ENCODE measurements at places on chromosomes 2 and 18.

DNA sequence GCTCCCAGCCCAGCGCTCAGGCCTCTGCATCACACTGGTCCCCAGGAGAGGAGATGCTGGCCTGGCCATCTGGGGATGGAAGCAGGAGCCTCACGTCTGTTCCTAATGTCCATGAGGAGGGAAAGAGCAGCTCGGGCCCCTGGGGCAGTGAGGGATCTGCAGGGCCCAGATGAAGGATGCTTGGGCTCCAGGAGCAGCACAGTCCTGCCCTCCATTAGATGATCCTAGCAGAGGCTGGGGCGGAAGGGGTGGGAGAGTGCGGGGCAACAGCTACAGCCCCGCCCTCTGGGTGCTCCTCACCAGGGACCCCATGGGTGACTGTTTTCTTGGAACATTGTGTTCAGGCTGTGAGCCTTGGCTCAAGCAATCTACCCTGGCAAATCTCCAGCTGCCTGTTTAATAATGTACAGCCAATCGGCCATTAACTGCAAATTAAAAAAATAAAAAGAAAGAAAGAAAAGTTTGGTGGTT is 49.7 kb downstream of the TNS1 start:
- DNase-seq: no peak

GRCh38 chr2:108428286-108429009 is 20.6 kb upstream of the GCC2 start:
- DNase-seq: no peak

DNA sequence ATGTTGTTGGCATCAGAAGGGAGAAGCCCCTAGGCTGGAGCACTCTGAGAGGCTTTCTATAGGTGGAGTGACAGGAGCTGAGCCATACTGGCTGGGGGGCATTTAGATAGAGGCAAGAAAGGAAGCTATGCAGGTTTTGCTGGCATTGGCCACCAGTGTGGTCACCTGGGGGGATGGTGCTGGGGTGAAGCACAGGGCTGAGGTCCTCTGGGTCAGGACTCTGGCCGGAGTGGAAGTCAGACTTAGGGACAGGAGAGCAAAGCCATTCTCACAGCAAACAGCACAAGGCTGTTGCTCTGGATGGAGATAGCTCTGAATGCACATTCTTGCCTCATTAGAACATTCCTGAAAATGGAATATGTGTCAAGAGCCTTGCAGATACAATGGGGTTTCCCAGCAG is 47.4 kb downstream of the NTSR2 start:
- no peak for DNase-seq

- no peak for DNase-seq
Observed at GRCh38 chr18:2883076-2883735, 36.4 kb downstream of the EMILIN2 start.

DNA sequence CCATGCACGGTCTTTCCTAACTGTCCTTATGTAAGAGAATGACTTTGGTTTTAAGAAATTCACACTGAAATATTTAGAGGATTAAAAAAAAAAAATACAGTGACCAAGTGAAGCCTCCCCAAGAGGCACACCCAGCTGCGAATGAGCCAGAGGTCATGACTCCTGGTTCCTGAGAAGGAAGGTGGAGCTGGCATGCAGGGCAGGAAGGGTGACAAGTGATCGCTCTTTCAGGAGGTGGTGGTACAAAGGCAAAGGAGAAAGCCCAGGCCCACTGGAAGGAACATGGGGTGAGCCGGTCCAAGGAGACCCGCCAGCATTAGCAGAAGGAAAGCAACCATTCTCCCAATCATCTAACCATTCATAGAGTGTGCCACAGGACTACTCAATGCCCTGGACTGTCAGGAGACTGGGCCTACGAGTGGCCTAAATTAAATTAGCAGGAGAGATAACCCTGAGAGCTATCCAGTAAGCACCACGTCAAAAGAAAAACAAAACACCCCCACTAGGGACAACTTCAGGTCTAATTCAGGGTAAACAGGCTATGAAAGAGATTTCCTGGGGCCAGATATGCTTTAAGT is 7.8 kb downstream of the INO80C start:
- DNase-seq: no peak

DNA sequence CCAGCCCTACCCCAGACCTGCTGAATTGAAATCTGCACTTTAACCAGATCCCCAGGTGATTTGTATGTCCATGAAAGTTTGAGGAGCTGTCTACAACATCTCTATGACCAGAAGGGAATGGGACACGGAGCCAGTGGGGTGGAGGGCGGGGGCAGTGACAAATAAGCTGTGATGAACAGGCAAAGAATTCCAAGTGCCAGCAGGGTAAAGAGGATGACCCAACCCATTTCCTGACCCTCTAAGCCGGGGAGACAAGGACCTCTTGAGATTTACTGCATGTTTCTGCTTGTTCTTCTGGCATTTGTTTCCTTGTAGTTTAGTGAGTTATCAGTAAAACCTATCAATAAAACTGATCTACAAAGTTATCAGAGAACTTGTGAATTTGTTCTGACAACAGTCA is 8.7 kb downstream of the TET3 start:
- DNase-seq: no peak

GRCh38 chr2:180161415-180161814 is 154.3 kb upstream of the CWC22 start:
- no peak for DNase-seq

- DNase-seq: no peak
Observed at GRCh38 chr2:1968988-1969700, 224.8 kb upstream of the PXDN start.

DNA sequence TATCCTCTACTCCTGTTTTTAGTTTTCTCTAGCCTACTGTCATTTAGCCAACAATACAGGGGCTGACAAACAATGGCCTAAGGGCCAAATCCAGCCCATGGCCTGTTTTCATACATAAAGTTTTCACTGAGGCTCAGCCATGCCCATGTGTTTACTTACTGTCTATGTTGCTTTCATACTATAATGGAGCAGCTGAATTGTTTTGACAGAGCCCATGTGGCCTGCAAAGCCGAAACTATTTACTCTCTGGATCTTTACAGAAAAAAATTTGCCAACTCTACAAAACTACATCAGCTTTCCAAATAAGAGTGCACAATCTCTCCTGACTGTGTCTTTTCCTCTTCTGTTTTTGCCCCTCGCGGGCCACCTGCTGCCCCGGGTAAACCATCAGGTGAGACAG is 24.0 kb downstream of the LGALSL start:
- DNase-seq: no peak

DNA sequence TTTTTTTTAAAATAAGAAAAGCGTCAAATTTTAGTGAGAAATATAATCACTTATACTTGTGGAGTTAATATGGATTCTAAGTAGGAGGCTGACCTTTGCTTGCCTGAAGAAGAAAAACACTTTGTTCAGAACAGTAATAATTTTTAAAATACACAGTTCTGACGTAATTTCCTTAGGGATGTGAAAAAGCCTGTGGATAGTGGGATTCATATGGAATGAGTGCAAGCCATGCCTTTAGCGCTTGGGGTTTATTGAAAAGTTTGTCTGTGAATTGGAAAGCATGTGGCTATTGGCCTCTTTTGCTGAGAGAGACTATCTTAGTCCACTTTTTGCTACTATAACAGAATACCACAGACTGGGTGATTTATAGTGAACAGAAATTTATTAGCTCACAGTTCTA is 151.3 kb downstream of the CCDC85A start:
- no peak for DNase-seq

DNA sequence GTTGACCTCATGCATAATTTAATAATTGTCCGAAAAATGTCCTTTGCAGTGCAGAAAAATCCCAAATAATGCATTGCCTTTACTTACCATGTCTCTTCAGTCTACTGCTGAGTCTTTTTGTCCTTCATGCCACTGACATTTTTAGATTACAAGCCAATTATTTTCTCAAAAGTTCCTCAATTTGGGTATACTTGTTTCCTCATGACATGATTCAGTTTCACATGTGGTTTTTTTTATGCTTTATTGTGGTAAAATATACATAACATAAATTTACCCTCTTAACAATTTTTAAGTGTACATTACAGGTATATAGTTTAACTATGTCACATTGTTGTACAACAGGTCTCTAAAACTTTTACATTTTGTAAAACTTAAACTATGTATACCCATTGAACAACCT is 81.0 kb downstream of the EPC2 start:
- DNase-seq: no peak

DNA sequence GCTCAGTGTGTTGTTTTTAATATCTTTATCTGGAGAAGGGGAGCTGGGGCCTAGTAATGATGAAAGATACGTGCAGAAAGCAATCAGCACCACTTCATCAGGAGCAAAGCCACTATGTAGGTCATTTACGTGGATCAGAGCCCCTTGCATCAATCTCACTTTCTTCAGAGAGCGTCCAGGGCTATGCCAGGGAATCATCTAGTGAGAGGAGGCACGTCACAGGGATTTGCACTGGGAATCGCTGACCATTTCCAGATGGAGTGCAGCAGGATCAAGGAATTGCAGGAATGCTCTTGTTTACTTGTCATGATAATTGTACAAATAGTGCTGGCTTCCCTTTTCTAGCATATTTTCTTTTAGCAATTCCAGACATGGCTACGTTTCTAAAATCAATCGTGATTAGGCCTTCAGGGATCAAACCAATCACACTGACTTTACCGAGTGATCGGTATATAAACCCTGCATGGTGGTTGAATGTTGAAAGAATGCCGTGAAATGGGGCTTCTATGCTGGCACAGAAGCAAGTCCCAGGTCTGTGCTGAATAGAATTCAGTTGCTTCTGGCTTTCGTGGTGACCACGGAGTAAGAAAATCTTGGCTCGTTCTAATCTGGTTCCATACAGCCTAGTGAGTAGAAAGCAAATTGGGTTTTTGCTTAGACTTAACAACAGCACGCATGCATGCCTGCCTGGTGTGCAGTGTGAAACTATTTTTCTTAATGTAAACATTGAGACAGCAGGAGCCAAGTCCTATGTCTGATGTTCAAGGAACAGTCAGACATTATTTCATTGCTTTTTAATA is 122.8 kb downstream of the TMEM200C start:
- no peak for DNase-seq

- no peak for DNase-seq
Observed at GRCh38 chr18:8380006-8380405, 229.2 kb upstream of the RAB12 start.

DNA sequence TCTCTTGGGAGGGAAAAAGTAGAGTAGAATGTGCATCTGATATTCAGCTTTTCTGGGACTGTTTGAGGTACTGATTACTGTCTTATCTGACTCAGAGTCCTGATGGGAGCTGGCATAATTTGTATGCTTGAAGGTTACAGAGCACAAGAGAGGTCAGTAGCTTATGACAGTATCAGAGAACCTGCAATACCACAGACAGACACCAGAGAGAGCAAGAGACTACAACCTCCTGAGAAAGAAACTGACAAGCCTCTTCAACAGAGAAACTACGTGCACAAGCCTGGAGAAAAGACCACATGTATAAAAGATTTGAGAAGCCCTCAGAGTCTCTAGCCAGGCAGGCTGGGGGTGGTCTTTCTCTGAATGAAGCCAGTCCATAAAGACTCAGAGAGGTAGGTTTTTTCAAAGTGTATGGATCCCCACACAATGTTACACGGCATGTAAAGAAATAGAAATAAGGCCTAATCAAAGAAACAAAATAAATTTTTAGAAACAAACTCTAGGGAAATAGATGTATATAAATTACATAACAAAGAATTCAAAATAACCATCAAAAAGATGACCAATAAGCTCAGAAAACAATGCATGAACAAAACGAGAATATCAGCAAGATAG is 568.3 kb downstream of the LRRTM4 start:
- DNase-seq: no peak

DNA sequence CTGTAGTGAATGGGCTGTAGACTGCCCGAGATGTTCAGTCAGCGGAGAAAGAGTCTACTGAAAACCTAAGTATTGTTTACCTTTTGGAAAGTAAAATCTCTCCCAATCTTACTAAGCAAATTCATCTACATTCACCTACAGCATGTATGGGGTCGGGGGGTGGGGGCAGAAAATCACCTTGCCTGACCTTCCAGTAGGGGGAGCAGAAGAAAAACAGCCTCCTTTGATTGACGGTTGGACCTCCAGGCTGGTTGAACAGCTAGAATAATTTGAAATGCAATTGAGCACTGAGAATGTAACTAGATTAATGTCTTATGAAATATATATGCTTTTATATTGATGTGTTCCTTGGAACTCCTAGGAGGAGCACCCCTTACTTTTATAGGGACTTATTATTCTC is 10.0 kb downstream of the LRATD1 start:
- no peak for DNase-seq

DNA sequence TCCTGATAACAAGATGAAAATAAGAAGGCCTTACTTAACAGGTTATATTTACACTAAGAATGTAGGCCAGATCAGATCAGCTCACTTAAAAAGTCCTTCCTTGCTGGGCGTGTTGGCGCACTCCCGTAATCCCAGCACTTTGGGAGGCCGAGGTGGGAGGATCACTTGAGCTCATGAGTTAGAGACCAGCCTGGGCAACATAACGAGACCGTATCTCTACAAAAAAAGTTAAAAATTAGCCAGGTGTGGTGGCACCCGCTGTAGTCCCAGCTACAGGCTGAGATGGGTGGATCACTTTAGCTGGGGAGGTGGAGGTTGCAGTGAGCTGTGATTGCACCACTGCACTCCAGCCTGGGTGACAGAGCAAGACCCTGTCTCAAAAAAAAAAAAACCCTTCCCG is 53.2 kb upstream of the SOS1 start:
- no peak for DNase-seq

DNA sequence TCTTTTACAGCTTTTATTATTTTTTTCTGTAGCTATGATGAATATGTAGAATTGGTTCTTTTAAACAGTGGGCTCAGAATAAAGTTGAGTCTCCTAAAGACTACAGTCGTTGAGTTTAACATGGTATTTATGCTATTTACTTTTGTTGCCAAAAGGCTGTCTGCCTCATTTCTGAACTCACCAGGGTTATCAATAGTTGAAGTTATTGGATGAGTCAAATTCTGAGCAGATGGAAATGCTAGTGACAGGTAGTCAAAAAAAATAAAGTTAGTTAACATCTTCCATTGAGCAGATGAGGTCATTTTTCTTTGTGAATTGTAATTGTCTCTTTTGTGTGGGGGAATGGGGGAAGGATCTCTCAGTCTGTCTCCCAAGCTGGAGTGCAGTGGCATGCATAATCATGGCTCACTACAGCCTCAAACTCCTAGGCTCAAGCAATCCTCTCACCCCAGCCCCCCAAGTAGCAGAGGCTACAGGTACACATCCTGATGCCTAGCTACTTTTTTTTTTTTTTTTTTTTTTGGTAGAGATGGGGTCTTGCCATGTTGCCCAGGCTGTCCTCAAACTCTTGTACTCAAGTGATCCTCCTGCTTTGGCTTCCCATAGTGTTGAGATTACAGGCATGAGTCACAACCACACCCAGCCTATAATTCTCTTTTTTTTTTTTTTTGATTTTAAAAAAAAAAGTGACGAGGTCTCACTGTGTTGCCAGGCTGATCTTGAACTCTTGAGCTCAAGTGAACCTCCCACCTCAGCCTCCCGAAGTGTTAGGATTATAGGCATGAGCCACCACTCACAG is 8.9 kb downstream of the PAPOLG start:
- DNase-seq: no peak

- no peak for DNase-seq
Observed at GRCh38 chr2:144146076-144146475, 373.8 kb downstream of the ZEB2 start.

DNA sequence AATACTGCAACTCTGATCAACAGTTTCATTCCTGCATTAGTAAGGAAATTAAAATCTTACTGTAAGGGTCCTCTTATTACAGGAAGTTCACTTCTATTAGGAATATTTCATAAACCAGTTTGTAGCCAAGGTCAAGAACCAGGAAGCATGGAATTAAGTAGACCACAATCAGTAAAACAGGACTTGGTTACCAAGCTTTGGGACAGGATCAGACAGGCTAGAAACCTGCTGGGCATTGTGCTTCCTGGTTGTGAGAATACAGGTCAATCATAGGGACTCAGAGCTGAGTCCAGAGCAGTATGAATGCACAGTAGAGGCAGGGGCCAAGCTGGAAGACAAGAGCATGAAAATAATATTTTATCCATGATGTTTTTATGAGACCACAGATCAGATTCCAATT is 248.0 kb downstream of the IKZF2 start:
- DNase-seq: no peak

All from stimulated activated CD8-positive, alpha-beta memory T cell treated with anti-CD3 and anti-CD28 coated beads, Interleukin-4, amount 100 ng/mL, for 4 hours (primary cell).